ENCODE measurements at places on chromosomes 16 and 17.

DNA sequence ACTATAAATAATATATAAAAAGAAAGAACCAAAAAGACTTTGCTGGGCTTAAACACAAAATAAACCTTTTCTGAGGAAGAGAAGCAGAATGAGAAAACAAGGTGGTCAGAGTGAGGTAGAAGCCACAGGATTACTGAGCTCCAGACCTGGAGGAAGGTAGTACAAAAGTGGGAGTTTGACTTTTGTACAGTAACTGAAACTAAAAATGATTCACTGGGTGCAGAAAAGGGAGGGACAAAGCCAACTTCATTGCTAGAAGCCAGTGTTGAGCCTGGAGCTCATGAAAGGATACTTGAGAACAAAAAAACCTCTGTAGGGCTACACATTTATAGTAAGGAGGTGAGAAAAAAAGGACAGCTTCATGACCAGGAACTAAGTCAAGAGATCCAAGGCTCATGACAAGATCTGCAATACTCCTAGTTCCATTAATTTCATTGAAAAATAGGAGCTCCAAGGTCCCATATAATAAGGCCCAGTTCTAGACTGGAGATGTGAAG lies 45.5 kb downstream of the PKD1L3 start:
- no peak for ATAC-seq

DNA sequence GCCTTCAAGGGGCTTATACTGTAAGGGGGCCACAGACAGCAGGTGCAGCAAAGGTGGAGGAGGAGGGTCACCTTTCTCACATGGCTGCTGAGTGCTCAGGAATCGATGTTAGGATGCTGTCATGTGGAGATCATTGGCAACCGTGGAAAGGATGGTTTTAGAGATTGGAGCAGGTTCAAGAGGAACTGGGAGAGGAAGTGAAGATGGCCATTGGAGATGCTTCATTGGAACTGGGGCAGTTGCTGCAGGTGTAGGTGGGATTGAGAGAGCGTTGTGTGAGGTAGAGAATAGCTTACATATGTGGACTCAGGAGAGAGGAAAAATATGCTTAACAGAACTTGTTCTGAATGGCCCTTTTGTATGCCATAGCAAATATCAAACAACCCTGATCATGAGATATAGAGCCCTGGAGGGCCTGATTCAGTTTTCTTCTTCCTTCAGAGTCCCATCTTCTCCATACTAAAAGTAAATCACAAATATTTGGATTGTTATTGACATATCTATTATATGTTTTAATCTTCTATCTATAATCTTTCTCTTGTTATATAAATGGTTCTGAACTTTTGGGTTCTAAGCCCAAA lies 40.8 kb downstream of the LDHD start:
- ATAC-seq = no peak

DNA sequence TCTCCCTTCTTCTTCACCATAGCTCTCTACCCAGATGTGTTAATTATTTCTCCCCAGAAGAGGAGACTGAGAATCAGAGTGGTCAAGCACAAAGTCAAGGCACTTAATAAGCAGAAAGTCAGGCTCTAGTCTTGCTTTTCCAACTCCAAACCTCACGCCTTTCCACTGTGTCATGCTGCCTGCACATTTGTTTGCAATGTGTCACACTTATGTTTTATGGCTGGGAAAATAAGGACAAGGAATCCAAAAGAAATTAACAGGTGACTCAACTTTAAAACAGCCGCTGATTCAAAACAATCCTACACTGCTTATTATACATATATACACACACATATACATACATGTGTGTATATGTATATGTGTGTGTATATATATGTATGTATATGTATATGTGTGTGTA lies 255.7 kb upstream of the DYNLRB2 start:
- ATAC-seq = no peak

- ATAC-seq = no peak
Observed at GRCh38 chr16:17145029-17145428, 325.7 kb downstream of the XYLT1 start.

DNA sequence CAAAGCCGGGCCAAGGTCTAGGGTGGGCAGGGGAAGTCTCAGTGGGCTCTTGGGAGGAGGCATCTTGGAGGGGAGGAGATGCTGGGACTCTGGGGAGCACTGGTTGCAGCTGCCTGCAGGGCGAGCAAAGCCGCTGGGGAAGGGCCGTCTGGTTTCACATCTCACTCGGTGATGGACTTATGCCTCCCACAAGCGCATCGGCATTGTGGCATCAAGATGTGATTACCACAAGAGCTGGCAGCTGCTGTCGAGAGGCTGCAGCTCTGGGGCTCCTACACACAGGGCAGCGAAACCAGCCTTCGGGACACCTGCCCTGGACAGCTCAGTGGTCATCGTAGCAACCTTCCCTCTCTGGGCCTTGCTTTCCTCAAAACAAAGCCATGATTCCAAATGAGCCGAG lies 3.1 kb upstream of the KCNJ12 start:
- ATAC-seq = no peak

DNA sequence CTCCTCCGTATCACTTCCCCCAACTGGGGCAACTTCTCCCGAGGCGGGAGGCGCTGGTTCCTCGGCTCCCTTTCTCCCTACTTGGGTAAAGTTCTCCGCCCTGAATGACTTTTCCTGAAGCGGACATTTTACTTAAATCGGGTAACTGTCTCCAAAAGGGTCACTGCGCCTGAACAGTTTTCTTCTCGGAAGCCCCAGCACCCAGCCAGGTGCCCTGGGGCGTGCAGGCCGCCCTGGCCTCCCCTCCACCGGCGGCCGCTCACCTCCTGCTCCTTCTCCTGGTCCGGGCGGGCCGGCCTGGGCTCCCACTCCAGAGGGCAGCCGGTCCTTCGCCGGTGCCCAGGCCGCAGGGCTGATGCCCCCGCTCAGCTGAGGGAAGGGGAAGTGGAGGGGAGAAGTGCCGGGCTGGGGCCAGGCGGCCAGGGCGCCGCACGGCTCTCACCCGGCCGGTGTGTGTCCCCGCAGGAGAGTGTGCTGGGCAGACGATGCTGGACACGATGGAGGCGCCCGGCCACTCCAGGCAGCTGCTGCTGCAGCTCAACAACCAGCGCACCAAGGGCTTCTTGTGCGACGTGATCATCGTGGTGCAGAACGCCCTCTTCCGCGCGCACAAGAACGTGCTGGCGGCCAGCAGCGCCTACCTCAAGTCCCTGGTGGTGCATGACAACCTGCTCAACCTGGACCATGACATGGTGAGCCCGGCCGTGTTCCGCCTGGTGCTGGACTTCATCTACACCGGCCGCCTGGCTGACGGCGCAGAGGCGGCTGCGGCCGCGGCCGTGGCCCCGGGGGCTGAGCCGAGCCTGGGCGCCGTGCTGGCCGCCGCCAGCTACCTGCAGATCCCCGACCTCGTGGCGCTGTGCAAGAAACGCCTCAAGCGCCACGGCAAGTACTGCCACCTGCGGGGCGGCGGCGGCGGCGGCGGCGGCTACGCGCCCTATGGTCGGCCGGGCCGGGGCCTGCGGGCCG lies 1.6 kb downstream of the HIC1 start:
- ATAC-seq = no peak

- no peak for ATAC-seq
Observed at GRCh38 chr17:37123941-37124820, 175.4 kb downstream of the AATF start.

DNA sequence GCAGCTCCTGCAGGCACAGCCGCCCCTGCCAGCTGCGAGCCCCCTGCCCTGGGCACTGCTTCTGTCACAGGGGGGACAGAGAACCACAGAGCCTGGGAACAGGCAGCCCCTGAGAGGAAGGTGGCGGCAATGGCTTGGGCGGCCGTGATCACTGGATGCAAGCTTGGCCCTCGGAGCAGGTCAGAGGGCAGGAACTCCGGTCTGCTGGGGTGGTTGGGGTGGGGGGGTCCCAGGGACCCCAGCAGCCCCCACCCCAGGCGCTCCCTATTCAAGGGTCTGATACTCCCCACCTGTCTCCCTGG lies 1.9 kb upstream of the CYBA start:
- ATAC-seq = no peak

DNA sequence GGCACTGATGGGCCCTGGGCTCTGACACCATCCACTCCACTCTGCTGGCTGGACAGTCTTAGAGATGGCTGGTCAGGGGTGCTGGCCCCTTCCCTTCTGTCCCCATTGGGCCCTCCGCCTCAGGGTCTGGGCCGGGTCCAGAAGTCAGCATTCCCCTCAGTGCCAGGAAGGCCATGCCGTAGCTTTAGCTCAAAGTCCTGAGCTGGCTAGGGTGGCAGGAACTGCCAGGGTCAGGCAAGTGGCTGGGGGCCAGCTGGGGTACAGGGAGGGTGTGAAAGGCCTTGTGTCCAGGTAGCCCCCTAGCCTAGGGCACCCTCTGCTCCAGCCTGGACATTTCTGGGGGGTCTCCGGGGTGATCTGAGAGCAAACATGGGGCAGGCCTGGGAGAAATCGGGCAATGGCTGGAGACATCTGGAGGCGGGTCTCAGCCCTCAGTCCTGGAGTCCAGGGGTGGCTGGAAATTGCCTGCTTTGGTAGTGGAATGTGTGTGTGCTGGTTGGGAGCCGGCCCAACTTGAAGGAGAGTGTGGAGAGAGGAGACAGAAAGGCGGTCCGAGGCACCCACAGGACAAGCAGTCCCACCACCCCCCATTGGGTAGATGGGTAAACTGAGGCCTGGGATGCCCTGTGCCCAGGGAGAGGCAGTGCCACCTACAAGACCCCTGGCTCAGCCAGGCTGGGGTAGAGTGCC lies 32.5 kb downstream of the TPSG1 start:
- ATAC-seq = no peak

- ATAC-seq = no peak
Observed at GRCh38 chr17:10779609-10780008, 24.3 kb downstream of the TMEM238L start.

GRCh38 chr17:33285413-33285812 lies 7.7 kb downstream of the ASIC2 start:
- ATAC-seq = no peak
